ENCODE measurements at places on chromosomes 16 and 17.

- no peak for DNase-seq
Measured at GRCh38 chr16:89177501-89177900, 6.0 kb downstream of the CDH15 start.

GRCh38 chr16:73817526-73818324 is 478.9 kb upstream of the PSMD7 start:
- DNase-seq, result no peak

DNA sequence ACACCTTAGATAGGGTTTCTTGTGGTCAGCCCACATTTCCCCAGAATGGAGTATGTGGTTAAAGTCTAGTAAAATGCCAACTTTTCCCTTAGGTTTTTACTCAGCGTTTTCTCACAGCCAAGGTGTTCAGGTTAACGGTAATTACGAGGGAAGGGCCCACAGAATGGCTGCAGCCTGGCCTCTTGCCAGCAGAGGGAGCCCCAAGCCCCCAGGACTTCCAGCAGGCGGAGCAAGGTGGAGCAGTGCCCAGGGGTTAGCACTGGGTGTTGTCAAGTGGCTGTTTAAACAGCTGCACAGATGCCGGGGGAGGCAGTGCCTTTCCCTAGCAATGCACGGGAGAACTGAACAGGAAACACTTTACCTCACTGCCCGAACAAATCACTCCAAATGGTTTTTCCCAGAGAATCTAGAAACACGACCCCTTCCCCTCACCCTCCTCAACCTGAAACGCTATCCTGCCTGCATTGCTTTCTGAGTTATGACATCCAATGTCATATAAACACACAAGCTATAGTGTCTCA is 6.6 kb downstream of the PHB1 start:
- DNase-seq, result peak; percentile 87

DNA sequence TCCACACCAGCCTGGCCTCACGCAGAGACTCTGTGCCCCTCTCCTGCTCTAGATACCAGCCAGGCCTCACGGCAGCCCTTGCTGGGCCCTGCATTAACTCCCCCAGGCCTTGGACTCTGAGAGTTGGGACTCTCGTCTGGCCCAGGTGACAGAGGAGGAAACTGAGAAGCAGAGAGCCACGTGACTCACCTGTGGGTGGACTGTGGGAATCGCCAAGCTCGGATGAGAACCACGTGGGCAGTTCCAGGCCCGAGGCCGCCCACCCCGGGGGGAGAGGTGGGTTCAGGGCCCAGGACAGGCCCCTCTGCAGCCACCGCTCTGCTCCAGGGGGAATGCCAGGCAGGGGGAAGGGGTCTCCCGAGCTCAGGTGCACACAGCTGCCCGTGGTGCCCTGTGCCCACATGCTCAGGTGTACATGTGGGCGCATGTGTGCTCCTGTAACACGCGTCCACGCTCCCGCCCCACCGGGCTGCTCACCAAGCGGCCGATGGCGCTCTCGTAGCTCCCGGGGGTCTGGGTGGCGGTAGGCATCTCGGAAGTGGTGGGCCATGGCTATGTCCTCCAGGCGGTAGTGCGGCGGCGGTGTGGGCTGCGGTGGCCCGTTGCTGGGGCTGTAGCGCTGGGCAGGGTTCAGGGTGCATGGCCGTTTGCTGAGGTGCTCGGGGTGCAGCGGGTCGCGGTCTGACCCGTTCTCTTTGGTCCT is 18.3 kb upstream of the PABPN1L start:
- DNase-seq, result no peak

GRCh38 chr17:83144421-83145357 is 65.3 kb downstream of the METRNL start:
- no peak for DNase-seq

- DNase-seq, result peak; percentile 76
Measured at GRCh38 chr16:58025351-58026138, at the start of gene MMP15. TSS of gene MMP15 (plus strand) at chr16:58025754. CDS start at chr16:58026351, 597 bp downstream.

DNA sequence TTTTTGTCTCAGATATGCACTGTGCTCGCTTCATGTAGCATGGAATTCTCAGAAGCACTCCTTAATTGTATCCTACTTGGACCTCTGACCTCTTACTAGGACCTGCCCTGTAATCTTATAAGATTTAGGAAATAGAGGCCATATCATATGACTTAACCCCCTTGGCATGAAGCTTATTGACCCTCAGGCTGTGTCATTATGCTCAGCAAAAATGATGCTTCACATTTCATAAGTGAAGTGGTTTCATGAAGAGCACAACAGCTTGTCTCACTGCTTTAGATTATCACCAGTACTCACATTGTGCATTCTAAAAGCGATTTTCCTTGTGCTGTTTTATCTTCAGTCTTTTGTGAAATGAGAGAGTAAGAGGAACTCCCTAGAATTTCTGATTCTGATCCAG is 6.4 kb downstream of the PHKB start:
- DNase-seq, result peak; percentile 13

GRCh38 chr16:80466024-80466987 is 74.5 kb upstream of the DYNLRB2 start:
- peak; percentile 76 for DNase-seq

- no peak for DNase-seq
Measured at GRCh38 chr16:76204249-76204648, 73.0 kb upstream of the CNTNAP4 start.

DNA sequence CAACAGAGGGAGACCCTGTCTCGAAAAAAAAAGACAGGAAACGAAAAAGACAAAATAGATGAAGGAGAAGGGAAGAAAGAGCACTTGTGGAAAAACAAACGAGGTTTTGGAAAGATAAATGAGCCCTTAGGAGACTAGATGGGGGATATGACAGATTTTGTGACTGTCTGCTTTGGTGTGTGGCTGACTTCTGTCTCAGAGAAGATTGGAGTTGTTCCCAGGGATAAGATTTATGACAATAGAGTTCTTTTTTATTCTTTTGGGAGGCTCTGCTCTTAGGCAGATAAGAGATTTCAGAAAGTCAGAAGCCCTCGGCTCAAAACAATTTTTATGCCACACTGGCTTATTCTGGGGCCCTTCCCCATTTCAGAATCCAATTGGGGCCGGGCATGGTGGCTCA is 73.9 kb upstream of the ATF7IP2 start:
- peak; percentile 68 for DNase-seq

DNA sequence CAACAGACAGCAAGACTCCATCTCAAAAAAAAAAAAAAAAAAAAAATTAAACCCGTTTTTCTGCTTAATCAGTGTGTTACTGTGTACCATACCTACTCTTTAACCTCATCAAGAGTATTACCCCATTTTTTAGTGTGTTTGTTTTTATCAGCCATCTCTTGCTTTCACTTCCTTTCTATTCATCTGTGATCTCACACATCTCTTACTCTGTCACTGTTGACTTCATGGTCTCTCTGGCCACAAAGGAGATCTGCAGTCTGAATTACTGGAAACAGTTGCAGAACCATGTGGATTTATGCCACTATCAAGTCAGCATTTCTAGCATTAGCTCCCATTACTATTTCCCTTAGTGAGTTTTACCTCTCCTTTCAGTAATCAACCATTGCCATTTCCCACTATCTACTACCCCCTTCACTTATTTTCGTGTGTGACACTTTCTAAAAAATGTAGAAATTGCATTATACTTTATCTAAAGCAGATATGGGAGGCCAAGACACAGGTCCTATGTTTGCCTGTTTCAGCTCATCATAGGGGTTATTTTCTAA is 20.1 kb downstream of the NDEL1 start:
- DNase-seq, result no peak

GRCh38 chr16:1557576-1557975 is 24.1 kb downstream of the TMEM204 start:
- DNase-seq, result no peak

- DNase-seq, result no peak
Measured at GRCh38 chr17:28982131-28982793, 23.6 kb downstream of the SEZ6 start.

GRCh38 chr16:87728026-87728425 is 37.8 kb downstream of the KLHDC4 start:
- no peak for DNase-seq

DNA sequence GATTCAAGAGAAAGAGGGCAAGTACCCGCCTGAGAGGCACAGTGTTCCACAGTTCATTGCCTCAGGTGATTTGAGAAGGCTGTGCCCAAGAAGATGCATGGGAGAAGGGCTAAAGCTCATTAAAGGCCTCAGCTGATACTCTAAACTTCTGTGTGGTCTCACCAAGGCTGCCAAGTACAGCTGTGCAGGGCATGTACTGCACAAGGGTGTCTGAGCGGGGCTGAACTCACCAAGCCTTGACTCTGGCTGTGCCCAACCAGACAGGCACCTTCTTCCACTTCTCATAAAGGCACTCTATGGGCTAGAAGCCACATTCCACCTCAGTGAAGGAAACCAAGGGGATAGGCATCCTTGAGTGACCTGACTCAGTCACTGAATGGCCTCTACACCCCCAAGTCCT is 12.7 kb downstream of the LRRC75A start:
- no peak for DNase-seq

DNA sequence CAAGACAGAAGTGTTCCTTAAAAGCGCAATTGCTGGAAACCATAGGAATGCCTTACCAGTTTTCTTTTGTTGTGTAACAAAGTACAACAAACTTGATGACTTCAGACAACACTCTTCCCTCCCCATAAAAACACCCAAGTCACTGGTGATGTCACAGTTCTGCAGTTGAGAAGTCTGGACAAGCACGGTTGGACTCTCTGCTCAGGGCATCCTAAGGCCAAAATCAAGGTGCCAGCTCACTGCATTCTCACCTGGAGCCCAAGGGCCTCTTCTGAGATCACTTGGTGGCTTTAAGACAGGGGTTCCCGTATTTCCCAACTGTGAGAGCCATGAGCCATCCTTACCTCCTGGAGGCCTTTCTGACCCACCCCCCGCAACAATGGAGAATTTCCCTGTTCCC is 45.6 kb upstream of the MEAK7 start:
- DNase-seq, result no peak

GRCh38 chr17:32541640-32542039 is 54.8 kb downstream of the CDK5R1 start:
- no peak for DNase-seq

DNA sequence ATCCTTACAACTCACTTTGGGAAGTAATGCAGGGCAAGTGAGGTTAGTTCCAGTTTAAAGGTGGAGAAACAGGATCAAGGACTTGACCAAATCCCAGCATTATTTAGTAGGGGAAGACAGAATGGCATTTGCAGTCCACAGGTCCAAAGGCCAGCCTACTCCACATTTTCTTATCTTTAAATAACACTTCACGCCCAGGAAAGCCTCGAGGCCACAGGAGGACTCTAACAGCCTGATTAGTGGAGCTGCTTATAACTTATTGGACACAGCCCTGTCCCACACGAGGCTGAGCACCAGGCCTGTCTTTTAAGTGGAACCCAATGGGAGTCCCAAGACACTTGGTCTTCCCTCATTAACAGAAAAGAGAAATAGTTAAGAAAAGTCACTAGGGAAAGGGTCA is 12.1 kb upstream of the HYDIN start:
- DNase-seq, result no peak

- DNase-seq, result no peak
Measured at GRCh38 chr17:55484575-55484974, 26.7 kb downstream of the SMIM36 start.

DNA sequence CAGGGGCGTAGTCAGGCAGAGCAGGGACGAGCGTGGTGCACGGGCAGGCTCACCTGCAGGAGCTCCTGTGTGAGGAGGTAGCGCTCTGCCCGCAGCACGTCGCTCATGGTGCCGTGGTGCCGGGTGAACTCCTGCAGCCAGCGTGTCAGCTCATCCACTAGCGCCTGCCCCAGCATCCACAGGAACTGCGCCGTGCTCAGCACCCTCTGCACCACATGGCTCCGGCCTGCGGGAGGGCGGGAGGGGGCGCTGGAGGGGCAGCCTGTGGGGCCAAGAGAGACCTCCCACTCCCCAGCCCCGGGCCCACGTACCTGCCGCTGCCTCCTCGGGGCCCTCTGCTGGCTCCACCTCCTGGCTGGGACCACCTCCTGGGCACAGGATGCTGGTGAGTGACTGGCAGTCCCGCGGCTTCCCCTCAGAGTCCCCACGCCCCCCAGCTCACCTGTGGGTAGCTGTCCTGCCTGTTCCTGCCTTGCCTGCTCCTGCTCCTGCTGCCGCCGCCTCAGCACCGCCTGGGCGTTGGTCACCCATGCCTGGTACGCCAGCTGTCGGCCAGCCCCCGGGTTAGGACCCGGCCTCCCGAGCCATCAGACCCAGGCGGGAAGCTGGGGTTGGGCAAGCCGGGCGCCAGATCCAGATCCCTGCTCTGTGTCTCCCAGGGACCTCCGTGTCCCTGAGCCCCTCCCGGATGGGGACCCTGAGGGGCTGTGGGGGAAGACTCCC is 16.6 kb downstream of the CTU2 start:
- DNase-seq, result no peak

GRCh38 chr16:65634291-65634690 is 512.4 kb upstream of the CDH11 start:
- no peak for DNase-seq

GRCh38 chr17:76527430-76528111 is 9.9 kb downstream of the CYGB start:
- DNase-seq, result no peak

DNA sequence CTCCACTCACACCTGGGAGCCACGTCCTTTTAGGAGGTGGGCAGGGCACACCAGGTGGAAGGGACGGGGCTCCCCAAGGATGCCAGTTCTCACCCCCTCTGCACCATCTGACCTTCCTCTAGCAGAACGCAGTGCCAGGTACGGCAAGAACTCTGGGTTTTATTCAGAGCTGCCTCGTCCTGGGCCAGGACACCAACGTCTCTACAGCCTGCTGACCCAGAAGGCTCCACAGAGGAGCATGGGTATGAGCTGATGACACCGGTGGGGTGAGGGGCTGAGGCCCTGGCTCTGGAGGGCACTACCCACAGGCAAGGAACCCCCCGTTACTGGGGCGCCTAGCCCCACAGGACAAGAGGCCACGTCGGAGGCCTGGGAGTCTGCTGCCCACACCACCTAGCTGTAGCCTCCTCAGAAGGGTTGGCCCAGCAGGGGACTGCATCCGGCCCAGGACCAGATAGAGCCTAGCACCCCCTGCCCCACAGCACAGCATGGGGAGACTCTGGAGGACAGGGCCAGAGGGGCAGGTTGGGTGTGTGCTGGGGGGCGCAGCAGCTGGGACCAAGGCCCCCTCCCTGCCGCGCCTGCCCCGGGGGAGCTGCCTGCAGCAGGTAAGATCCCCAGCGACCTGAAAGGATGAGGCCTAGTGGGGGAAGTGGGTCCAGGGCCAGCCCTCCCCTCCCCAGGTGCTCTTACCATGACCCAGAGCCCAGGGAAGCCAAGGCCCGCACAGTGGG is 13.9 kb downstream of the BCAR1 start:
- DNase-seq, result no peak

GRCh38 chr16:1408171-1408837 is 6.2 kb downstream of the UNKL start:
- DNase-seq, result peak; percentile 94

GRCh38 chr16:81060576-81061306 is 16.3 kb downstream of the C16orf46 start:
- DNase-seq, result no peak

DNA sequence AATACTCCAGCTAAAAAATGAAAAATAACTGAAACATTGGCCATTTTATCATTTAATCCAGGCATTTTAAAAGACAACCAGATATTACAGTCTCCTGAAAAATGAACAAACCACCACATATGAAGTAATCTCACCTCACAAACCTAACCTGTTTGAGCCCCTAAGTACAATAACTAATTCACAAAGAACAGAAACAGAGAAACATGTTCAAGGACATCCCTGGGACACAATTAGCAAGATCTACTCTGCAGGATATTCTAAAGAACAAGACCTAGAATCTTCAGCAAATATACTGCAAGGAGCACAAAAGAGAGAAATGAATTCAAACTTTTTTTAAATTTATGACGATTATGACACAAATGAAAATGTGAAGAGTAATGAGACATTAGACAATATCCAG is 50.8 kb upstream of the ANKFY1 start:
- DNase-seq, result no peak
